ENCODE measurements at places on chromosomes 11 and 22.

GRCh38 chr11:78424334-78425270 is 7.0 kb upstream of the GAB2 start:
- DNase-seq = no peak

- DNase-seq = no peak
Observed at GRCh38 chr11:66186470-66186869, 82.0 kb upstream of the RAB1B start.

DNA sequence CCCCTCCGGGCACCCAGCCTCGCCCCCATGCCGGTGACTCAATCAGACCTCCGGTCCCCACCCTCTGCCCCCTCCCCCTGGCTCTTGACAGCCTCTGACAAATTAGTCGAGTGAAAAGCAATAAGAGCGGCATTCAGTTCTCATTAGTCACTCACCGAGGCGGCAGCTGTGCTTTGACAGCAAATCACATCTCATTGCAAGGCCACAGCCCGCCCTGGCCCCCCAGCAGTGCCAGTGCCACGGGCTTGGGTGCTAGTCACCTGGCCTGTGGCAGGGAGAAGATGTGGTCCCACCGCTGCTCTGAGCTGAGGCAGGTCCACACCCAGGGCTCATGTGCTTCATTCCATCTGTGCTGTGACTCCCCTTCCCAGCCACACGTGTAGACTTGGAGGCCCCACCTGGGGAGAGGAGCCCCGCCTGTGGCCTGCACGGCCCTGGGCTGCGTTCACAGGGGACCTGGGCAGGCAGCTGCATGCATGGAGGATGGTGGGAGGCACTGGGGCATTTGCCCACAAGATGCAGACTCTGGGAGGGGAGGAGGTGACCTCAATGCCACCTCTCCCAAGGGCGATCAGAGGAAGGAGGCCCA is 7.4 kb upstream of the TH start:
- peak; percentile 81 for DNase-seq

GRCh38 chr11:77590194-77590782 is 535 bp downstream of the AQP11 start:
- DNase-seq = no peak
